ENCODE measurements at places on chromosomes 6 and 20.

- DNase-seq: no peak
Observed at GRCh38 chr6:131779304-131779703, 28.5 kb upstream of the ENPP1 start.

DNA sequence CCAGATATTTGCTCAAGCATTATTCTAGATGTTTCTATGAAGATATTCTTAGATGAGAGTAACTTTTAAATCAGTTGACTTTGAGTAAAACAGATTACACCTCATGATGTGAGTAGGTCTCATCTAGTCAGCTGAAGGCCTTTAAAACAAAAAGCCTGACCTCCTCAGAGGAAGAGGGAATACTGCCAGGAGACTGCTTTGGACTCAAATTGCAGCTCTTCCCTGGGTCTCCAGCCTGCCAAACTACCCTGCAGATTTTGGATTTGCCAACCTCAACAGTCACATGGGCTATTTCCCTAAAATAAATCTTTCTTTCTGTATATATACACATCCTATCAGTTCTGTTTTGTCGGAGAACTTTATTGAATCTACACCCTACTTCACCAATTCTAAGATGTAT lies 182.5 kb upstream of the TENT5A start:
- no peak for DNase-seq

GRCh38 chr6:106439459-106439858 lies 78.9 kb downstream of the CRYBG1 start:
- DNase-seq: no peak

- peak; percentile 52 for DNase-seq
Observed at GRCh38 chr20:2151858-2152281, 50.2 kb downstream of the STK35 start.

- DNase-seq: no peak
Observed at GRCh38 chr20:62155428-62156253, 12.1 kb downstream of the SS18L1 start.

- no peak for DNase-seq
Observed at GRCh38 chr6:142925575-142926110, 19.3 kb downstream of the HIVEP2 start.

DNA sequence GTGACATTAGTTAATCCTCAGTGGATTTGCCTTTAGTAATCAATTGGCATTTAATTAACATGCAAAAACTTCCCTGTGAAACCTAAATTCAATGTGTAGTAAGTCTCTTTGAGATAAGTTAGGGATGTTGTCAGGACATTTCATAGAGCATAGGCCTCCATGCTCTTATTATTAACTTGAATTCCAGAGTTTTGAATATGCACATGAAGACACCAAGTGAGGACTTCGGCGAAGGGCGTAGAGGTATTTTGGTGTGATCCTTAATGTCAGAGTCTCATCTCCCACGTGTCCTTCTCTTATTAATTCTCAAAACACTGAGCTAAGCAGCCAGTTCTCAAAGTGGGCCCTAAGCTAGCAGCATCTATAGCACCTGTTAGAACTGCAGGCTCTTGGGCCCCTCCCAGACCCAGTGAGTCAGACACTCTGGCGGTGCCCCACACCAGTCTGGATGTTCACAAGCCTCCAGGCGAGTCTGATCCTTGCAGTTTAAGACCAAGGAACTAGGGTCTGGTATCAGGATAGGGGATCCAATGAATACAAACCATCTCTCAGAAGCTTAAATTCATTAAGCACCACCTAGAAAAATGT lies 292.1 kb downstream of the QKI start:
- no peak for DNase-seq

DNA sequence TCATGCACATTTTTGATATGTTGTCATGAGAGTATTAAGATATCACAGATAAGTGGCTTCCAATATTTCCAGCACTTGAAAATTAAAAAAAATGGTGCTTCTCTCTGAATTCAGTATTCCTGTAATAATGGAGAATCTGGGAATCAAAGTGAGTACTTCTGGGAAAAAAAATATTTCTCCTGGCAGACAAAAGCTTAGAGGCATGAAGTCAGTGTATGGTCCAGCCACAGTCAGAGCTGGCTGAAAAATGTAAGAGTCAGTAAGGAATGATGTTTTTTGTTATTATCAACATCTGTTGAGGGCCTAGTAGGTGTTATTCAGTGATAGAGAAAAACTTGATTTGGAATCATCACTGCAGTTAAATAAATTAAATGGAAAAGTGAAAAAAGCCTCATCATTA lies 3.2 kb upstream of the RFPL4B start:
- no peak for DNase-seq

DNA sequence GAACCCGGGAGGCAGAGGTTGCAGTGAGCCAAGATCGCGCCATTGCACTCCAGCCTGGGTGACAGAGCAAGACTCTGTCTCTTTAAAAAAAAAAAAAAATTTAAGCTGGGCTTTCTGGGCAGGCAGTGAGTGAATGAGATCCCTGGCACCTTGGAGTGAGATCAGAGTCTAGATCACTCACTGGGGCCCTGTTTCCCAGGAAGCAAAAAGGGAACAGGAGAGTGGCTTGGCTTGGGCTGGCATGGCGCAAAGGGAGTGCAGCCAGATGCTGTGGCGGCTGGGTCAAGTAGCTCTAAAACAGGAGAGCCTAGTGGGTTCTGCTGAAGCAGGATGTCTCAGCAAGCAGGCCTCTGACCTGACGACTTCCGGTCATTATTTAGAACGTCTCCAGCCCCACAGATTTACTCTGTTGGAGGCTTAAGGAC lies 10.4 kb downstream of the PLCG1 start:
- peak; percentile 61 for DNase-seq

All from left cardiac atrium (tissue), 4 donors.